ENCODE measurements at places on chromosomes 13 and 19.

GRCh38 chr13:34867590-34867989 is 74.5 kb upstream of the NBEA start:
- DNase-seq, result peak; percentile 3

DNA sequence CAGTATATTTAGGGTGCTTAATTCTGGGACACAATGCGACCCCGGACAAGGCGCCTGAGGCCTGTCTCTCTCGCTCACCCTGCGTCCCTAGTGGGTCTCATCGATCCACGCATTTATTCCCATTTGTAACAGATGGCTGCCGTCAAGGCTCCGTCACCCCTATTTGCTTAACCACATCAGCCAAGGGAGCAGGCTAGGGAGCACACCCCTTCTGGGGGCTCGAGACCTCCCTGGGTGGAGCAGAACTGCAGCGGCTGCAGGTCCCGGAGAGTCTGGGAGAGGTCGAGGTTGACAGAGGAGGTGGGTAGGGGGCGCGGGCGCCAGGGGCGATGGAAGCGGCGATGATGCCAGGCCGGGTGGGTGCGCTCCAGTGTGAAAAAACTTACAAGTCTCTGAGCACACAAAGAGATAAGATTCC is 507 bp downstream of the ALG5 start:
- no peak for DNase-seq

GRCh38 chr13:99287551-99287950 is 19.6 kb downstream of the GPR183 start:
- DNase-seq, result no peak

GRCh38 chr19:14370169-14370939 is 10.9 kb upstream of the ADGRE5 start:
- no peak for DNase-seq

DNA sequence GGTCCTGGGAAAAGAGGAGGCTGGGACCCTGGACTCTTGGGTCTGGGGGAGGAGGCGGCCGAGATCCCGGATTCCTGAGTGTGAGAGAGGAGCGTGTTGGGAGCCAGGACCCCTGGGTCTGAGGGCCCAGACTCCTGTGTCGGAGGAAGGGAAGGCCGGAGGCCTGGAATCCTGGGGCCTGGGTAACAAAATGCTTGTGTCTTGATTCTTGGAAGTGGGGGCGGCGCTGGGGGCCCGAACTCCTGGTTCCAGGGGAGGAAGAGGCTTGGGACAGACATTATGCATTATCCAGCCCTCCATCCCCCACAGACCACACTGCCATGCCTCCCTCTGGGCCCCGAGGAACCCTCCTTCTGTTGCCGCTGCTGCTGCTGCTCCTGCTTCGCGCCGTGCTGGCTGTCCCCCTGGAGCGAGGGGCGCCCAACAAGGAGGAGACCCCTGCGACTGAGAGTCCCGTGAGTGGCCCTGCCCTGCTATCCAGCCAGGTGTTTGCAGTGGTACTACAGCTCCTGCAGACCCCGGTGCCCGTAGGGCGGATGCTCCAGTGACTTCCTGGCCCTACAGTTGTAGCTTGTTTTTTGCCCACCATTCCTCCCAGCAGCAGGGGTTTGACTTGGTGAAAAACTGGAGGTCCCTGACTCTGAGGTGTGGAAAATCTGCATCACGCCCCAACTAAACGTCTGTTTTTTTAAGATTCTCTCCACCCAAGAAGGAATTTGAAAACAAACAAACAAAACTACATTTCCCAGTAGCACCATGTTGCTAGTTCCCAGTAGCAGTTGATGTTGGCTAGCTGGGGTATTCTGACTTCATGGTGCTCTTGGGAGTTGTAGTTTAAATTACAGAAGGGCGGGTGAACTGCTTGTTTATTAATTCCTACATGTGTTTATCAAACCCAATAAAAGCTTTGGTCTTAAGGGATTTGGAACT is 630 bp downstream of the NUCB1 start:
- no peak for DNase-seq

Data from GM12878 (cell line).